Activated B cell treated with CpG ODN at 0.5 μM for 24 hours (primary cell): ENCODE measurements at places on chromosomes 11 and 22. TPM values are rescaled to one million over a fixed set of nuclear protein-coding genes. Genes with fewer than 3 reads are reported as not detected.
A peak's percentile ranks its signal among the peaks of the same experiment; 100 is the strongest.

The SLC22A8 gene
- not detected in 2 replicates for total RNA-seq

GRCh38 chr11:111841370-111842053 is 29.9 kb downstream of the ALG9 start:
- peaks cover 2% of the 10 kb centered on the region for H3K4me1 ChIP-seq
- H3K36me3 ChIP-seq, result peaks cover 52% of the 10 kb centered on the region
- peak; percentile 69 for DNase-seq
- no peak overlapping the region for H3K27ac ChIP-seq

DNA sequence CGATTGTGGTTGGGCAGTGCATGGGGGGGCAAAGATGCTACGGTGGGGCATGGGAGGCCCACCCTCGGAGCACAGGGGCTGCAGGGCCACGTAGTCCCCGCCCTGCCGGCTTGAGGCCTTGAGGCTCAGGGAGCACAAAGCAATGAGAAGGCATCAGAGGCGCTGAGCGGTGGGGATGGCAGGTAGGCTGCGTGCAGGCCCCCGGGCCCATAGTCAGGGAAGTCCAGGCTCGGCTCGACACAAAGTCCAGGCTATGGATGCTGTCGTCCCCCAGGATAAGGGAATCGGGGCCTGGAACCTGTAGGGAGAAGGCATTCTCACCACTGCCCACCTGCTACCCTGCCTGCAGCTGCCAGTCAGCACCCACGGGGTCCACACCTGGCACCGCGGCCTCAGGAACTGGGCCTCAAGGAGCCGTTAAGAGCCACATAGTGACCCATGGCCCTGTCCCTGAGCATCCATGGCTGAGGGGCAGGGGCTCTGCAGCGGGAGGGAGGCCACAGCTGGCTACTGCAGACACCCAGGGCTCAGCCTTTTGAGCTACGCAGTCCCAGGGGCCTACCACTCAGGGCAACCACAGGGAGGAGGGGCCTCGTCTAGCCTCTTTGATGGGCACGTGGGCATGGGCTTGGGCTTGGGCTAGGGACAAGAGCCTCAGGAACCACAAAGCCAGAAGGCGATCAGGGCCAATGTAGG is 179.7 kb downstream of the IGLL1 start:
- H3K4me3 ChIP-seq, result no peak overlapping the region
- no peak overlapping the region for H3K27ac ChIP-seq
- DNase-seq, result no peak
- no peaks in the 10 kb centered on the region for H3K4me1 ChIP-seq
- H3K27me3 ChIP-seq, result no peaks in the 10 kb centered on the region
- H3K36me3 ChIP-seq, result no peaks in the 10 kb centered on the region

The PAK1 gene
- total RNA-seq, result 20.2 and 21.1 TPM in 2 replicates
